Cardiac ventricle fibroblast (primary cell): ENCODE measurements at places on chromosomes 7 and 10. TPM values are rescaled to one million over a fixed set of nuclear protein-coding genes. Genes with fewer than 3 reads are reported as not detected.

Gene AGAP5
- 0.31 and 1.4 TPM in 2 replicates for total RNA-seq

Gene LMOD2
- total RNA-seq, result not detected in 2 replicates

Gene CPED1
- 8.4 and 10.5 TPM in 2 replicates for total RNA-seq

Gene FAM180A
- 1.3 and 1.8 TPM in 2 replicates for total RNA-seq

Gene PRKAR2B
- 9.3 and 11.1 TPM in 2 replicates for total RNA-seq

Gene MYOZ1
- total RNA-seq, result 0.12 TPM in 1 of 2 replicates, not detected in the other

Gene MRPS17
- total RNA-seq, result 6.8 and 8.6 TPM in 2 replicates

Gene DNAJC30
- total RNA-seq, result 6.1 and 9.0 TPM in 2 replicates

Gene SFTPA1
- total RNA-seq, result not detected in 2 replicates

Gene OLAH
- not detected in 2 replicates for total RNA-seq

Gene POLR2J2
- 1.5 and 2.1 TPM in 2 replicates for total RNA-seq

Gene ITIH2
- total RNA-seq, result 0.05 and 0.12 TPM in 2 replicates

Gene SLC13A1
- total RNA-seq, result not detected in 2 replicates

Gene ADIRF
- total RNA-seq, result 13.2 and 14.4 TPM in 2 replicates

Gene TMEM229A
- 7.6 and 9.2 TPM in 2 replicates for total RNA-seq

Gene TES
- total RNA-seq, result 35.6 and 38.9 TPM in 2 replicates

Gene C7orf33
- not detected in 2 replicates for total RNA-seq

Gene FAM25C
- total RNA-seq, result not detected in 2 replicates

Gene GRID1
- 0.12 and 0.44 TPM in 2 replicates for total RNA-seq

Gene NODAL
- not detected in 2 replicates for total RNA-seq

Gene FKBP6
- not detected in 2 replicates for total RNA-seq

Gene FASTK
- total RNA-seq, result 56.7 and 67.3 TPM in 2 replicates

Gene AGR2
- not detected in 2 replicates for total RNA-seq

Gene CCDC172
- not detected in 2 replicates for total RNA-seq

Gene SYT15
- under 0.01 TPM in 2 replicates for total RNA-seq

Gene AKR1C4
- not detected in 2 replicates for total RNA-seq

Gene IDI2
- not detected in 2 replicates for total RNA-seq

Gene RNF133
- total RNA-seq, result 0.29 and 0.62 TPM in 2 replicates

Gene PTPRN2
- total RNA-seq, result 3.9 and 4.5 TPM in 2 replicates

Gene SUN3
- total RNA-seq, result not detected in 2 replicates

Gene CCDC3
- 0.39 and 0.81 TPM in 2 replicates for total RNA-seq

Gene ZNF800
- 17.3 and 19.7 TPM in 2 replicates for total RNA-seq

Gene NME8
- not detected in 2 replicates for total RNA-seq

Gene PCLO
- total RNA-seq, result not detected in 2 replicates

Gene TUBAL3
- not detected in 2 replicates for total RNA-seq

Gene CFAP58
- total RNA-seq, result 0.20 TPM in 1 of 2 replicates, not detected in the other

Gene C10orf62
- total RNA-seq, result not detected in 2 replicates

Gene CRYGN
- total RNA-seq, result 0.10 TPM in 1 of 2 replicates, not detected in the other

Gene FIGNL1
- 4.3 and 6.1 TPM in 2 replicates for total RNA-seq

Gene MALRD1
- total RNA-seq, result 0.50 and 1.1 TPM in 2 replicates

Gene CCNJ
- total RNA-seq, result 1.2 and 2.6 TPM in 2 replicates

Gene SFRP4
- 0.25 and 1.5 TPM in 2 replicates for total RNA-seq

Gene ENKUR
- total RNA-seq, result 0.10 TPM in 1 of 2 replicates, not detected in the other

Gene MAT1A
- total RNA-seq, result not detected in 2 replicates

Gene CPXM2
- 0.75 and 1.7 TPM in 2 replicates for total RNA-seq

Gene RTKN2
- total RNA-seq, result not detected in 2 replicates

Gene SCRN1
- total RNA-seq, result 48.7 and 48.8 TPM in 2 replicates

Gene SLF2
- total RNA-seq, result 14.1 and 14.5 TPM in 2 replicates

Gene VSTM4
- 5.1 and 5.3 TPM in 2 replicates for total RNA-seq

Gene NKX2-3
- total RNA-seq, result not detected in 2 replicates

Gene WEE2
- not detected in 2 replicates for total RNA-seq

Gene RASSF4
- 6.4 and 7.4 TPM in 2 replicates for total RNA-seq

Gene MMD2
- not detected in 2 replicates for total RNA-seq
